Kasumi-1 (cell line): ENCODE measurements at places on chromosomes 2 and 18.

DNA sequence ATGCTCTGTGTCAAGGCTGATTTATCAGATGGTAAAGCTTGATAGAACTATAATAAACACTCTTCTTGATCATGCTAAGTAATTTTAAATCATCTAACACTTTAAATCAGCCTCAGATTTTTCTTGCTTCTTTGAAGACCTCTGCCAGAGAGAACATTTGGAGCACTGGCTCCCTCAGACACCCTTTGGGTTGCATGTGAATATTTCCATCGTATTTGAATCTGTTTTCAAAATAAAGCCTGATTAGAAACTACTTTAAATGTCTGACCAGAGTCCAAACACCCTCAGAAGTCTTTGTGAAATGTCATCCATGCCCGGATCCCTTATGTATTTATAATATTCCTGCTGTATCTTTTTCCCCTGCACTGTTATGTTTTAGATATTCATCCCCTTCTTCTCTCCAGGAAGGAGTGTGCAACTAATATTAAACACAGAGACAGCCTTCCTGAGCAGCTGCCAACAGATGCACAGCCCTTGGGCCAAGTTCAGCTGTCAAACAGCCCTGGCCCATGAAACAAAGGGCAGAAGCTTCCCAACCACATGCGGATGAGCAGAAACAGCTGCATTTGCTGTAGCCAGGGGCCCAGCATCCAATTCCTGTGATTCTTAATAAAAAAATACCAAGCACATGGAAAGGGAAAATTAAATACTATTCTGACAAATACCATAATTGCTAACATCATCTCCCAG, 46.5 kb downstream of the DPP10 start:
- no peak for DNase-seq

- no peak for DNase-seq
Observed at GRCh38 chr2:9392898-9393765, 30.2 kb downstream of the ITGB1BP1 start.

GRCh38 chr2:46723346-46723745, 192.3 kb downstream of the MCFD2 start:
- no peak for DNase-seq

- DNase-seq: no peak
Observed at GRCh38 chr2:39432701-39433100, 4.4 kb downstream of the MAP4K3 start.

DNA sequence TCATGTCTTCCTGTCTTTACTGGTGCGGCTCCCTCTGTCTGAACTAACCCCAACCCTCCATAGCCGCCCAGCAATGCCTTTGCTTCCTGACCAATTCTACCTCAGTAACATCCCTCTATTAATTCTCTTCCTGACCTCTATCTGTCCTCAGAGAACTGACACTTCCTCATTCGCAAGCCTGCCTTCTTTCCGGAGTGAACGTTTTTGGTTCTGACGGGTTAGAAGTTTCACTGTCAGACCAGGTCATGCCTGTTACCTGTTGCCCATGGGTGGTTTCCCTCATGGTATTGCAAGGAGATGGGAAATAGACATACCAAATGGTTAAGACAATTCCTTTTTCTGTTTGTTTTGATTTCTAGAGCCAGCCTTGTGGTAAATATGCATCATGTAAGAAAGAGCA, 453.4 kb upstream of the SLC14A2 start:
- peak; percentile 58 for DNase-seq

DNA sequence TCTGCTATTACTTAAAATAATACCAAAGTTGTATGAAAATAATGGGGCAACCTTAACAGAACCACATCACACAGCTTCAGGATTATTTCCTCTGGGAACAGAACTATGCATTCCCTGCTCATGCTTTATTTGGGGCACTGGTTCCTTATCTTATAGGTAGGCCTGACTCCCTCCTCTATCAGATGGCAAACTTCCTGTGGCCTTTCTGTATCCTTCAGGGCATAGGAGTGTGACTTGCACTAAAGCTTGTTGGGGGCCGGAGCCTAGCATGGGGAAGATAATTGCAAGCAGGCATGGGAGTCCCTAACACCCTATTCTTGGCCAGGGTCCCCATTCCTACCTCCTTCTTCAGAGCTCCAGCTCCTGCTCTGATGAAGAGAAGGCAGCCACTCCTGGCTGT, 167.2 kb upstream of the SERTAD2 start:
- no peak for DNase-seq

GRCh38 chr2:144780983-144781382, 261.1 kb upstream of the ZEB2 start:
- DNase-seq: no peak

GRCh38 chr18:43092539-43092938, 22.9 kb downstream of the RIT2 start:
- DNase-seq: no peak

DNA sequence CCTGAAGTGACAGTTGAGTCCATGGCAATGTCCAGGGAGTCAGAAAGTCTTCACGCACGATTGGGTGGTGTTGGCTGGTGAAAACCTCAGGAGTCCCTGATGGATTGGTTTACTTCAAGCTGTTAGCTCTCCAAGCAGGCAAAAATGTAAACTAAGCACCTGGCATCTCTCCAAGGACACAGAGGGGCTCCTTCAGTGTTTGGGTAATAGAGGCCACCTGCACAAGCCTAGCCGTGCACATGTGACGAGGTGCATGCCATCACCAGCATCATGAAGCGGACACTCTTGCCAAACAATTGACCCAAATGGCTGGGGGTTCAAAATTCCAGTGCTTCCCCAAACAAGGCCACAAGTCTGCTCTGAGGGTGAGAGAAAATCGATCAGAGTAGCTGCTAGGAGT, 104.7 kb upstream of the CD302 start:
- no peak for DNase-seq

- no peak for DNase-seq
Observed at GRCh38 chr18:8882632-8883408, 177.5 kb downstream of the MTCL1 start.

DNA sequence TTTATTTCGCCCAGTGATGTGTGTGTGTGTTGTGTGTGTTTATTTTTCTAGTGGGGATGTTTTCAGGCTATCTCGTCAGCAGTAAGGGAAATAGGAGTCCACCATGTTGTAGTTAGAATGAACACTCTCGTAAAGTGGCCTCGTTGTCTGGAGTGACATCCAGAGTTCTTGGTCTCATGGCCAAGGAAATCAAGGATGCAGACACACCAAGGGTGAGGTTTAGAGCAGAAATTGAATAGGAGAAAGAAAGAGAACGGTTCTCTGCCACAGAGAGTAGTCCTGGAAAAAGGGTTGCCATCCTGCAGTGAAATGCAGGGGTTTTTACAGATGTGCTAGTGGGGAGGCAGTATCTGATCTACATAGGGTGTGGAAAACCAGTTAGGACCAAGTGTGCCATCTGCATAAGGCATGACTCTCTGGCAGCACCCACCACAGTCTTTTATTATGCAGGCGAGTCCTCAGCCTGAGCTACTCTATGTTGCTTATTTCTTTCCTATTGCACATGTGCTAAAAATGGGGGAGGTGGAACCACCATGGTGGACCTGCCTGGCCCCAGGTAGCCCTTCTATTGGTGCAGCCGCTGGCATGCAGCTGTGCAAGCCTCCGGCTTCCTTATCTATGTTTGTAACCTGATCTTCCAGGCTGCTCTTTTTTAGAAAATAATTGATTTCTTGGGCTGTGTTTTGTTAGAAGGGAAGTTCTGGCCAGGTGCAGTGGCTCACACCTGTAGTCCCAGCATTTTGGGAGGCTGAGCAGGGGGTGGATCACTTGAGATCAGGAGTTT, 23.2 kb downstream of the RALB start:
- no peak for DNase-seq

GRCh38 chr2:13901526-13901925, 731.0 kb upstream of the LRATD1 start:
- no peak for DNase-seq

- no peak for DNase-seq
Observed at GRCh38 chr2:65204461-65205210, 23.0 kb upstream of the ACTR2 start.

- DNase-seq: no peak
Observed at GRCh38 chr2:191059308-191059707, 45.3 kb upstream of the STAT1 start.

DNA sequence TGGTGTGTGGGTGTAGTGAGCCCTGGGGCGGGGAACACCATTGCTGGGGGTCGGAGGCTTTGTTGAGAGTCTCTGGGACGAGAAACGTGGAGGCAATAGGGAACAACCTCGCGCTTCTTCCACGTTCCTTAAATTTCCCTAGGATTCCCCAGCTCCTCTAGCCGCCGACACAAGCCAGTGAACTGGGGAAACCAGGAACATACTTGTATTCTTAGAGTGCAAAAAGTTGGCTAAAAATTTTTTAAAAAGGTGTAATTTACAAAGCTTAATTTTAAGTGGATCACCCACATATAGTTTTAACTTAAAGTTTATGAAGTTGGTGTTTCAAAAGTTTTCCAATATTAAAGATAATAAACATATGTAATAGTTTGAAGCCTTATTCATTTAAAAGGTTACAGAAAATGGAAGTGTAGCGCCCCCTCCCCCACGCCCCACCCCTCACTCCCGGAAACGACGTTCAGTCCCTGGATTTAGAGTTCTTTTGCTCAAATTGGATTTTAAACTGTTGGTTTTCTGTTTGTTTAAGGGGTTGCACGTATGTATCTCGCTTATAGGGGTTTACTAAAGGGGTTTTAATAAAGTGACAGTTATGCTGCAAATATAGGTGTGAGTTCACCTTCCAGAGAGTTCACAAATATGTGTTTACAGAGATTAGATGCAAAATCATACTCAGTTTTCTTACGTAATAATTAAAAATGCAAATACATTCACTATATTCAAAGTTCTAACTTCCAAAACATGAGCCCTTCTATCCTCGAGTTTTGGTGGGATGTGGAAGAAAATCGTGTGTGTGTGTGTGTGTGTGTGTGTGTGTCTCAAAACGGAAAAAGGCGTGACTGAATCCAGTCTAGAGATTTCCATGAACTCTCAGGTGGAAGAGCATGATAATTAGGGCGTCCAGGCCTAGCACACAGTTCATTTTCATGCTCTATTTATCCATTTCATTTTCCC, 872 bp downstream of the DSG2 start:
- peak; percentile 15 for DNase-seq
